Activated CD8-positive, alpha-beta memory T cell treated with anti-CD3 and anti-CD28 coated beads for 24 hours (primary cell): ENCODE measurements at places on chromosomes 12 and 14.
A peak's percentile ranks its signal among the peaks of the same experiment; 100 is the strongest.

GRCh38 chr12:12686472-12686871 is 9.5 kb downstream of the GPR19 start:
- no peak for DNase-seq

DNA sequence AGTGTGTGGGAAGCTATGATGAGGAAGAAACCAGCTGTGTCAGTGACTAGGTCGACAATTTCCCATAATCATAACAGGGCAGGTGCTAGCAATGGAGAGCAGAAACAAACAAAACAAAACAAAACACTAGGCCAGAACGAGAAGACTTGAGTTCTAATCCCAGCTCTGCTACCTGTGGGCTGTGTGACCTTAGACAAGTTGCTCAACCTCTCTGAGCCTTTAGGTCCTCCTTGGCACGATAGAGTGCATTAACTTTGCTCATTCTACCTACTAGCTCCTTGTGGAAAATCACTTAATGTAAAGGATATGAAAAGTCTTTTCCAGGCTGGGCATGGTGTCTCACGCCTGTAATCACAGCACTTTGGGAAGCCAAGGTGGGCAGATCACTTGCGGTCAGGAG is 11.2 kb downstream of the HHIPL1 start:
- DNase-seq: no peak

DNA sequence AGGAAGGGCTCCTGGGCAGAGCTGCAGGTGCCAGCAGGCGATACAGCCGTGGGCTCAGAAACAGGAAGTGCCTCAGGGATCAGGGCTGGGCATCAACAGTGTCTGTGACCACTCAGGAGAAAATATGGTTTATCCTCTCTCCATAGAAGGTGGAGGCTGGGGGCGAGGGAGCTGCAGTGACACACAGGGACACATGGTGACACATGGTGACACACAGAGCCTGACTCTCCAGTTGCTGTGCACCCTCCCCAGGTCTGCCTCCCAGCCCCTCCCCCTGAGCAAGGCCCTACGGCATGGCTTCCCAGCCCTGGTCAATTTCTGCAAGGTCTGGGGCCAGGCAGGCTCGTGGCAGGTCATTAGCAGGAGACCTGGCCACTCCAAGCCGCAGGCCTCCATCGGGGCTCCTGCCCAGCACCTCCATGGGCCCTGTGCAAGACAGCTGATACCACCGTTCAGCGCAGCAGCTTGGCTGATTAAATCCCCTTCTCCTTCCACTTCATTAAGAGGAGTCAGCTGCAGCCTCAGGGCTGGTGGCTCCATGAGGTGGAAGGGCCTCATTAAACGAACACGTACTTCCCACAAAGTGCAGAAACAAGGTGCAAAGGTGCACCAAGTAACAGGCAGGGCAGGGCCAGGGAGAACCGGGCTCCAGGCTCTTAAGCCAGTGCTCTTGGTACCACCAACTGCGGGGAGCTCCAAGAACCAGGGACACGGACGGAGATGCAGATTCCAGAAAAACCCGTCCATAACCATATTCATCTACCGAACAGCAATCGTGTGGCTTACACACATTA is 60.7 kb downstream of the CCNK start:
- no peak for DNase-seq

- DNase-seq: no peak
Observed at GRCh38 chr14:20472536-20473169, 3.4 kb downstream of the PNP start.

- DNase-seq: no peak
Observed at GRCh38 chr14:53716578-53716977, 240.0 kb downstream of the BMP4 start.

DNA sequence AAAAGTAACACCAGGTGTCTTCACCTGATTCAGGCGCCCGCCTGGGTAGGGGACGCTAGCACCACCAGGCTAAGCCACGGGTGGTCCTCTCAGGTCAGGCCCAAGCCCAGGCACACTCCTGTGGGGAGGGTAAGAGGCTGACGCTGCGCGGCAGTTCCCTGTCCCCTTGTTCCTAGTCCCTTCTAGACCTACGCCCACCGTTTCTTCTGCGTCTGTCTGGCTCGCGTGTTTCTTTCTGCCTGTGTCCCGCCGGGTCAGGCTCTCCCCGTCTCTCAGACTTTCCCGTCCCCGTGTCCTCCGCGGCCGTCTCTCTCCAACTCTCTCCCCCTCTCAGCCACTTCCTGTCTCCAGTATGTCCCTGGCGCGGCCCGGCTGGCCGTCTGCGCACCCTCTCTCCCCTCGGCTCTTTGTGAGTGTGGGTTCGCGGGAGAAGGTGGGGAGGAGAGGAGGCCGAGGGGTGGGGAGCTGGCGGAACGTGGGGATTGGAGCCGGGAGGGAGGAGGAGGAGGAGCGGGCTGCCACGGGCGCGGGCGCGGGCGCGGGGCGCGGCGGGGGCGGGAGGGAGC is 3.1 kb upstream of the TNS2 start:
- DNase-seq: peak; percentile 82

GRCh38 chr12:3487027-3487426 is 4.0 kb upstream of the PRMT8 start:
- DNase-seq: no peak

- no peak for DNase-seq
Observed at GRCh38 chr12:111316671-111317070, 52.2 kb downstream of the PHETA1 start.

- DNase-seq: no peak
Observed at GRCh38 chr12:214003-214741, at the start of gene SLC6A12. TSS of gene SLC6A12 (minus strand) at chr12:214157. CDS start at chr12:209986, 4,171 bp downstream.

DNA sequence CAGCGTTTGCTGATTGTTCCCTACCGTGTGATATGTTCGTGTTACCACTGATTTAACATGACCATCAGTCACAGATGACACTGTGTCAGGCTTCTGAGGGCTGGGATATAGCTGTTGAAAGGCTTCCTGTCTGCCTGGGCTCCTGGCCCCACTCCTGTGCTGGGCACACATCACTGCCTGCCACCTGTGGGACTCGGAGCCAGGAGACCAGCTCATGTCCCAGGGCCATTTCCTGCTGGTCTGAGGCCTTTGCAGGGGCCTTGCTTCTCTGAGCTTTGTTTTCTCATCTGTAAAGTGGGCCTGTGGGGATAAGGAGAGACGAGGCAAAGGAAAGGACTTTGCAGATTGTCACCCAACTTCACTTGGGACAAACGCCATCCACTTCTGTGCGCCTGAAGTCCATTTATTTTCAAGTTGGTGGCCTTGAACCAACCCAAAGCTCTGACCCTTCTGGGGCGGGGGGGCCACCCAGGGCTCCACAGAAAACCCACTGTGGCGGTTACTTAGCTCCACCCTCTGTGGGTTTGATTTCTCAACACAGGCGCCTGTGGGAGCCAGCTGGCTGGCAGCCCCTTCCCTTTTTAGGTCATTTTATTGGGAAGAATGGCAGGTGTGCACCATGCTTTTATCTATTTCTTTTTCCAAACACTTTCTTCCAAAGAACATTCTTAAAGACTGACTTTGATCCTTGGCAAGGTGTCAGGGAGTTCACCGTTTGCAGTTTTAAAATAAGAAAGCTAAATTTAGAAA is 54.1 kb downstream of the BEGAIN start:
- peak; percentile 38 for DNase-seq

DNA sequence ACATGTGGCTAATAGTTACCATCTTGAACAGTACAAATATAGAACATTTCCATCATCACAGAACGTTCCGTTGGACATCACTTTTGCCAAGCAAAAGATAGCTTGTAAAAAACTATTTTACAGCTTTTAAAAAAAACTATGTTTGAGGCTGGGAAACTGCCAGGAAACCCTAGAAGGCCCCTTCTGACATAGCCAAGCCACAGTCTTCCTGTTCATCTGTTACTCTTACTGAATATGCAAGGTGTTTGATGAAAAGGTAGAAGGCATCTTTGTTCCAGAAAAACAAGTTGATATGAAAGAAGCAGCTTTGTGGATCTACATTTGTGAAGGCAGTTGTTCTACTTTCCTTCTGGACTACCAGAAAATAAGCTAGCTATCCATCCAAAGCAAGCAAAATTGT is 23.6 kb upstream of the WNK1 start:
- peak; percentile 17 for DNase-seq

DNA sequence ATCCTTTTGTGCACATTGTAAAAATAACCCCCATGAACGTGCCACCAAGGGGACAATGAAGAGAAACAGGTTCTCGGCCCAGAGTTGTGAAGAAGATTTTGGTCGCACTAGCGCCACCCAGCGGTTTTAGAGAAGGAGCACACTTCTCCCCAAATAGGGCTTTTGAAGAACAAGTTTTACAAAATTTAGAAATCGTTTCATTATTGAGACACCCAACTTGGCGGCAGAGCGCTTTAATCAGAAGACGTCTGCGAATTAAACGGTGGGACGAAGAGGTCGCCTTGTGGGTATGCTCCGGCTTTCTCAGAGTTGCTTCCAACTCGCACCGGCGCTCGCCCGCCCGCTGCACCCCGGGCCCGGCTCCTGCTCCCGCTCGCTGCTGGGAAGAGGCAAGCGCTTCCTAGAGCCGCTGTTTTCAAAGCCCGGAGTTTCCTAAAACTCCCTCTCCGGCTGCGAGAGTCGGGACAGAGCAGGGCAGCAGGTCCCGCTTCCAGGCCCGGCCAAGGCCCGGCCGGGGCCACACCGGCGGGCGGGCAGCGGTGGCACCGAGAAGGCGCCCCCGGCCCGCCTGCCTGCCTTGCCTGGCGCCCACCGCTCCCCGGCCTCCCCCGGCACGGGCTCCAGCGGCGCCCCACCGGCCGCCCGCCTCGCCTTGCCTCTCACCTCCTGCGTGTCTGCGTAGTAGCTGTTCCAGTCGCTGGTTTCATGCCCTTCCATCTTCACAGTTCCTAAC is 645 bp downstream of the FOXA1 start:
- DNase-seq: no peak

- no peak for DNase-seq
Observed at GRCh38 chr12:62785941-62786559, 148.9 kb downstream of the PPM1H start.

GRCh38 chr14:95489214-95490137 is 27.0 kb downstream of the SYNE3 start:
- DNase-seq: no peak

DNA sequence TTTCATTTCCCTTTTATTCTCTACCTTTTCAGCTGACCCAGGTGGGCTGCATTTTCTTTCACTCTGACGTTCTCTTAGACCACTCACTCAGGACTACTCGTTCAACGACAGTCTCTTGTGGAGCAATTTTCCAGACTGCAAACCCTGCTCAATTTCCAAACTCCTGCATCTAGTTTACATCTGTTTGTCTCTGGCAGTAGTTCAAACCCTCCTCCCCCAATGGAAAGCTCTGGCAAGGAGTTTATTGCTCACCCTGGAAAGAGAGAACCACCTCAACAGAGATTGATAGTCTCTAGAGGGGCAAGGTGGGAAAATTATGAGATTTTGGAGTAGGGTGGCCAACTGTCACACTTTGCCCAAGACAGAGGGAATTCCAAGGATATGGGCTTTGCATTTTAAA is 130.2 kb downstream of the TSHR start:
- DNase-seq: no peak

DNA sequence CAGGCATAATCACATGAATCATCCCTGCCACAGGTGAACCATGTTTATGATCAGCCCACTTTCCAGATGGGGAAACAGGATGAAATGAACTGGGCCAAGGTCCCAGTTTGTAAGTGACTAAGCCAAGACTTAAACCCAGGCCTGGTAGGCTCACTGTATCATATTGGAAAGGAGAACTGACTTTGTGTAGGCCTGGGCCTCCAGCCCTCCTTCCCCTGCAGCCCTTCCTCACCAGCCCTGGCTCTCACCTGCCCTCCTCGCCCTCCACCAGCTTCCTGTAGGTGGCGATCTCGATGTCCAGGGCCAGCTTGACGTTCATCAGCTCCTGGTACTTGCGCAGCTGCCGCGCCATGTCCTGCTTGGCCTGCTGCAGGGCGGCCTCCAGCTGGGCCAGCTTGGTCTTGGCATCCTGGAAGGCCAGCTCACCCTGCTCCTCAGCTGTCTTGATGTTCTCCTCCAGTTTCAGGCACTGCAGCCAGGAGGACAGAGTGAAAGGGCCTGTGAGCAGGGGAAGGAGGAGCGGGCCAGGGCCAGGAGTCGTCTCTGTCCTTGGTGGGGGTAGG is 19.8 kb downstream of the KRT80 start:
- DNase-seq: no peak

DNA sequence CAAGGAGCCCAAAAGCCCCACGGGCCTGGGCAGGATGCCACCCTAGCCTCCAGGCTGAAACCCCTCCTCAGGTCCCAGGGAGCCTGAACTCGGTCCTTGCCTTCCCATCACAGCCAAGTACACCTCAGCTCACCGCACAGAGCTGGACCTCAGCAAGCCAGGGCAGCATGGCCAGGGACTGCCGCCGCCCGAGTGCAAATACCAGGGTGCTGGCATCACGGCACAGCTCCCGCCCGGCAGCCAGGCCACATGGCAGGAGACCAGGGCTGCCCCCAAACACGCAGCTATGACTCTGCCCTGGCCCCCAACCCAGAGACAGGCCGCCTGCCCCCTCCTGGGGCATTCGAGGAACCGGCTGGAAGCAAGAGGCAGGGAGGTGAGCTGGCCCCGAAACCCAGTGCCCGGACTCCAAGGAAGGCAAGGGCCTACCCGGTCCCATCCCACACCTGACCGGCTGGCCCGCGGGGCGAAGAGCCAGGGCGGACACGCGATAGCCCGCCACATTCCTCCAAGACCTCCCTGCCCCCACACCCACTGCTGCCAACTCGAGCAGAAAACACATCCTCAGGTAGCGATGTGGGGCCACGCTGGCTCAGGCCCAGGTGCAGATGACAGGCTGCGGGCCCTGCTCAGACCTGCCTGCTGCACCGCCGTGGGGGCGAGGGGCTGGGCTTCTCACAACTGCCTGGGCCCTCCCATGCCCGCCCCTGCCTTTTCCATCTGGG is 2.7 kb downstream of the JAG2 start:
- DNase-seq: no peak

- no peak for DNase-seq
Observed at GRCh38 chr12:111687255-111687654, 1.4 kb downstream of the ACAD10 start.

DNA sequence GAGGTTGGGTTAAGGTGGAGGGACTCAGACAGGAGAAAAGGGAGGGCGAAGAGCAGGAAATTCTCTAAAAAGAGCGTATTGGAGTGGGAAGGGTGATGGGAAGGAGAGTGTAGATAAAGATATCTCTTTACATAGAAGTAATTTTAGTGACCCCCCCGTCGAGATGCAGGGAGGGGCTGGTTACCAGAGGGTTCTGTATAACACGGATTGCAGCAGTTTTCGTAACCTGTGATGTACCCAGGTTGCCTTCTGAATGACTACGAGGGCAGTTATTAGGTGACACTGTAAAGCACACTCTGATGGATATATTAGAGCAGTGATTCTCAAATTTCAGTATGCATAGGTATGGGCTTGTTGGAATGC is 443 bp downstream of the DNAL1 start:
- DNase-seq: no peak
